CD4-positive, alpha-beta T cell treated with Interleukin-12 subunit alpha and Interleukin-12 subunit beta, for 1 hour (primary cell): ENCODE measurements at places on chromosomes 1 and 21.

GRCh38 chr1:230087028-230087716, 20.1 kb downstream of the GALNT2 start:
- DNase-seq: no peak

- DNase-seq: no peak
These were observed 20.8 kb downstream of the OBSCN start for GRCh38 chr1:228228601-228229074.

DNA sequence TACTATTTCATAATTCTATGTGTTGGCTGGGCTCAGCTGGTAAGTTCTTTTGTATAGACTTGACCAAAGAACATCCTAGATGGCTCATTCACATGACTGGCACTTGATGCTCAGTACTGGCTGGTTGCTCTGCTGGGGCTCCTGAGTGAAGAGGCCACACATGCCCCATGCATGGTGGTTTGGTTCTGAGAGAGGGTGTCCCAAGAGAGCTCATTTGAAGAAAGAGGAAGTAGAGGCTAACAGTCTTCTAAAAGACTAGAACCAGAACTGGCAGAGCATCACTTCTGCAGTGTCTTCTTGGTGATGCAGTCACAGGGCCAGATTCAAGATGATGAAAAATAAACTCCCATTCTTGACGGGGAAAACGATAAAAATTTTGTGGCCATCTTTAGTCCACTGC, 5.2 kb upstream of the BACH1 start:
- DNase-seq: no peak

DNA sequence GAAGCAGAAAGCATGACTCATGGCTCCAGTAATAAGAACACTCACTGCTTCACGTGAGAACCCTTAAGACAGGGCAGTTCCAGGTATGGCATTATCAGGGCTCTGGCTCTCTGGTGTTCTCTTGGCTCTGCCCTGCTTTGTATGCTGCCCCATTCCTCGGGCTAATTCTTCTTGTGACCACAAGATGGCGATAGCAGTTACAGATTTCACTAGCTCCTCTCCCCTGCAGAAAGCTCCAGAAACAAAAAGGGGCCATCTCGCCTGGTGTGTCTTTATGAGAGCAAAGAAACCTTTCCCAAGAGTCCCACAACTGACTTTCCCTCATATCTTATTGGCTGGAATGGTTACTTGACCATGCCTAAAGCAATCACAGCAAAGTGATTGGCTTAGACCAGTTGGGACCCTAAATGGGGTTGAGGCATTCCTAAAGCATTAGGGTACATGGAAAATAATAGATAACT, 60.1 kb downstream of the F3 start:
- DNase-seq: peak; percentile 53

- no peak for DNase-seq
These were observed 35.2 kb downstream of the SLC37A1 start for GRCh38 chr21:42548687-42549406.

DNA sequence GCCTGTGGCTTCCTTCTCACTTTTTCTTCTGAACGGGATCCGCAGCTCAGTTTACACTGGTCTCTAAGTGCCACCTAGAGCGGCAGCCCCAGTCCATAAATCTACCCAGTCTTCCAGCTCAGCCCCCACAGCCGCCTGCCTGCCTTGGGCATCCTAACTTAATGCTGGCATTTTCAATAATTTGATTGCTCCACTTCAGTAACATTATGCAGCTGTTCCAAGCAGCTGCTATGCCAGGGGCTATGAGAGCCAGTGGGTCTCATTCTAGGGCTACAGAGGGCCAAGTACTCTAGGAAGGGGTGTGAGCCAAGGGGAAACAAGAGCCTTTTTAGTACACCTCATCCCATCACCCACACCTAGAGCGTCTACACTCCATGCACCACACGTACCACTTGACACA, 48.4 kb upstream of the COA6 start:
- DNase-seq: no peak

DNA sequence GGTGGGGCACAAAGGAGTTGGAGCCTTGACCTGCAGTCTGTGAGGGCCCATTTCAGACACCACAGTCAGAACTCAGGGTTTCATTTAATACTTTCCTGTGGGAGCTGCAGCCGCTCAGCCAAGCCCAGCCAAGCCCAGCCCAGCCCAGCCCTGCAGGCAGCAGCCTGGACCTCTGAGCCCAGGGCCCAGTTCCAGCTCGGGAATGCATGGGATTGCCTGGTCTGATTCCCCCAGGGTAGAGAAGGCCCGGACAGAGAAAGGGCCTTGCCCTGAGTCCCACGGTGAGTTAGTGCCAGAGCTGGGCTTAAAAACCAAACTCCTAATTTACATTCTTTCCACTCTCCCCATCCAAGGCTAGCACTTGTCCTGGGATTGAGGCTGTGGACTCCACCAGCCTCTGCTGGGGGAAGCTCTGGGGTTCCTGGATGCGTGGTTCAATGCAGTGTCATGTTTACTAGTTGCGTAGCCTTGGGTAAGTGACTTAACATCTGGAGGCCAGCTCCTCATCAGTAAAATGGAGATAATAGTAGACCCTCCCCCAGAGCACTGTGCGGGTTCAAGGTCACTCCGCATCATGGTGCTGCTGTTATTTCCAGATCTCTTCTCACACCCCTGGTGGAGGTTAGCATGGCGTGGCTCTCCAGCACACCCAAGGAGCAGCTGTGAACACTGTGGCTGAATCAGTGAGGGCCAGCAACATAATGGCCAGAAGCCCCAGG, 29.2 kb upstream of the PKP1 start:
- no peak for DNase-seq

- DNase-seq: no peak
These were observed 23.6 kb upstream of the GPR157 start for GRCh38 chr1:9152535-9152934.

DNA sequence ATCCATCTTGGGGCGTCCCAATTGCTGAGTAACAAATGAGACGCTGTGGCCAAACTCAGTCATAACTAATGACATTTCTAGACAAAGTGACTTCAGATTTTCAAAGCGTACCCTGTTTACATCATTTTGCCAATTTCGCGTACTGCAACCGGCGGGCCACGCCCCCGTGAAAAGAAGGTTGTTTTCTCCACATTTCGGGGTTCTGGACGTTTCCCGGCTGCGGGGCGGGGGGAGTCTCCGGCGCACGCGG, 282 bp upstream of the SOD1 start:
- no peak for DNase-seq

DNA sequence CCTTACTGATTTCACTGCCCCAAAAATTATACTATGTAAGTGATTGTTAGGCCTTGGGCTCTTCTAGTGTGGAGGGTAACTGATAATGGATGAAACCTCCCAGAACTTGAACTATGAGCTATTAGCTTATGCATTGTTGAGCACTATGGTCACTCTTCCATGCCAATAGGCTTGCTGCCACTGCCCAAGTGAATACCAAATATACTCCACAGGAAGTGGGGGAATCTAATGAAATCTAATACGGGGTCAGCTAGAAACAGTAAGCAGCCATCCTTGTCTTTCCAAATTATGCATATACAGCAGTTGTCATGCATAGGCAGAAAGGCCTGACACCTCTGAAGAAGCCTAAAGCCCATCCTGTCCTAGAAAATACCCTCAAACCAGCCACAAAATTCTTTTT, 198.7 kb upstream of the PTBP2 start:
- DNase-seq: no peak

GRCh38 chr1:19044975-19045831, 88.7 kb upstream of the IFFO2 start:
- peak; percentile 26 for DNase-seq

DNA sequence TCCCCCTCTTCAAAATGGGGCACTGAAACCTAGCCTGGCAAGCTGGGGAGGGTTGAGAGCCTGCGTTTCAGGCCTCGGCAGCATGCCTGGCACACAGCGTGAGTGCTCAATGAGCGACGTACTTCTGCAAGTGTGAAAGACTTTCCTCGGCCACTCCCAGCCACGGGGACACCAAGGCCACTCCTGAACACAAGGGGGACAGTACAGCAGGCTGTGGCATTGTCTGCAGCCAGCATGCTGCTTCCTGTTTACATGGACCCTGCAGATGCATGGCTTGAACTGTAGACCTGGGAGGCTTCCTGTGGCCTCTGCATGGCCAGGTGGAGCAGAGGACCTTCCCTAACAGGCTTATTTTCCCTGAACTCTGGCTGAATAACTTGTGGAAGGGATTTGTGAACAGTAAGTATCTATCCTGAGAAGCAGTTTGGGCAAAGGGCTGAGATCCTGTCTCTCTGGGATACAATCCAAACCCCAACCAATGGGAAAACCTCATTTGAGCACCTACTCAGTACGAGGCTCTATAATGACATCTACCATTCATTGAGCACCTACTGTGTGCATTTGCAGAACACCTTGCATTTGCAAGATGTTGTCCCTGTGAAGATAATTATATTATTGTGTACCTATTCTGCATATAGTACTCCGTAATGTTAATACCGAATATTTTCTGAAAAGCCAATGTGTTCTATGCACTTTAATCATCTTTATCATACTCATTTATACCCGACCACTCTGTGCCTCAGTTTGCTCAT, 9.9 kb upstream of the HSPG2 start:
- no peak for DNase-seq

DNA sequence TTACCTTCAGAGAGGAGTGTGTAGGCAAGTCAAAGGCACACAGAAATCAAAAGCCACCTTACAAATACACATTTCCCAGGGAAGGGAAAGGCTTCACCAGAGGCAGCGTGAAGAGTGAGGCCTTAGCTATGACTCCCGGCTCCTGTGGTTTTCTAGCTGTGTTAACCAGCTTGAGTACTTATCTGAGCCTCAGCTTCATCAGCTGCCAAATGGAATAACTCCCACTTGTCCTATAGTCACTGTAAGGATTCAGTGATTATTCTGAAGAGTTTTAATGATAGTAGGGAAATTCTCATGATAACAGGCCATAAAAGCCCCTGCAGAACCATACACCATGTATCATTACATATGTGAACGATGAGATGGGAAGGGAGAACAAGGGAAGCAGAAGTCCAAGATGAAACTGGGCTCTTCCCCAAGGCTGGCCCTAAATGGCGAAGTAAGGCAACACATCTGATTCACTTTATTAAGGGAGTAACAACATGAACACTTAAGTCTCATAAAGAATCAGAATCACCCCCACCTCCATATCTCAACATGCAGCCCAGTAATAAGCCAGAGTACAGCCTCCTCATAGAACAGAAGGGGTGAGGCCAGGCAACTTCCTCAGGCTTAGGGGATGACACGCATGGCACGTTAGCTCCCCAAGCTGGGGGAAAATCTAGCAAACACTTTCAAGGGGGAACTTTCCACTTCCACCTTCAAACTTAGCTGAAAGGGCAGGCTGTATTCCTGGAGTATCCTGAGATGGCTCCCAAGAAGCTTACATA, 63.7 kb downstream of the SLC66A1 start:
- no peak for DNase-seq

DNA sequence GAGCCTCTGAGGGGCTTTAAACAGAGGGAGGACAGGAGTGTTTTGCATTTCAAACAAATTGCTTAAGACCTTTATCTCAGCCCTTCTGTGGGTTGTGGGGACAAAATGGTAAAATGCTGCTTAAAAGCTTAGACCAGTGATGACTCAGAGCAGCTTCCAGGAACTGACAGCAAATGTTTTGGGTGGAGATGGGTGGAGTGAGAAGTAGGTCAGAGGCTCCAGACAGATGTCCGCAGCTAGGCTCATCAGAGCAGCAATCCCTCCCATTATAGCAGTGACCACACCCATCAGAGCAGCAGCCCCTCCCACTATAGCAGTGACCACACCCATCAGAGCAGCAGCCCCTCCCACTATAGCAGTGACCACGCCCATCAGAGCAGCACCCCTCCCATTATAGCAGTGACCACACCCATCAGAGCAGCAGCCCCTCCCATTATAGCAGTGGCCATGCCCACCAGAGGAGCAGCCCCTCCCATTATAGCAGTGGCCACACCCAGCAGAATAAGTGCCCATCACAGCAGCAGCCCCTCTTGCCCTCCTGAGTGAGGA, 532.2 kb downstream of the MATN1 start:
- peak; percentile 75 for DNase-seq

DNA sequence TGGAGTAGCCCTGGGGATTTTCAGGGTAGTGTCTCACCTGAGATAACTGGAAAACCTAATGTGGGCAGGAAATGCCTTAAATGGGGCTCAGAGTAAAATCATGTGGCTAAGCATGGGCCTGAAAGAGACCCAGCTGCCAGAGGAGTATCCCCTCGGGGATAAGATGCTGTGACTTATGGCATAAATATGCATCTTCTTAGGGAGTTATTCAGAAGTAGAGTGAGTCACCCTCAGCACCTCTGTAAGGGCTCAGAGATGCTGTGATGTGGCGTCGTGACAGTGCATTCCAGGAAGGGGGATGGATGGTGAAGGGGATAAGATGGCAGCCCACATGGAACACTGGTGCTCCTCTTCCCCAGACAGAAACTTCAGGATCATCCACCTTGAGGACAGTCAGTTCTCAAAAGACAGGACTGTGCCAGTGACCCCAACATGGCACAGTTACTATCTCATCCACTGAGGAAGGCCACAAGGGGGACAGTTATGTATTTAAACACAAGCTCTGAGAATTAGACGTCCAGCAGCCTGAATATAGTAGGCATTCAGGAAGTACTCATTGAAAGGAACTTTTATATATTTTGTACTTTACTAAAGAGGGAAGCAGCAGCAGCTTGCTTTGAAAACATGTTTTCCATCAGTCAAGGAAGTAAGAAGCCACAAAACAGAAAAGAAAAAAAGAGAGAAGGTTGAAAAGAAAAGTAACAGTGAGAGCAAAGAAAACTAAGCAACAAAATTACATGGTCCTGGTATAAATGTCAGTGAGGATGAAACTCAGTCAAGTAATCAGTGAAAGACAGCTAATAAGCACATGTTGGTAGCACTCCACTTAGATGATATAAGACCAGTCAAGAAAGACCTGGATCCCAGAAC, 8.3 kb downstream of the IL24 start:
- no peak for DNase-seq

DNA sequence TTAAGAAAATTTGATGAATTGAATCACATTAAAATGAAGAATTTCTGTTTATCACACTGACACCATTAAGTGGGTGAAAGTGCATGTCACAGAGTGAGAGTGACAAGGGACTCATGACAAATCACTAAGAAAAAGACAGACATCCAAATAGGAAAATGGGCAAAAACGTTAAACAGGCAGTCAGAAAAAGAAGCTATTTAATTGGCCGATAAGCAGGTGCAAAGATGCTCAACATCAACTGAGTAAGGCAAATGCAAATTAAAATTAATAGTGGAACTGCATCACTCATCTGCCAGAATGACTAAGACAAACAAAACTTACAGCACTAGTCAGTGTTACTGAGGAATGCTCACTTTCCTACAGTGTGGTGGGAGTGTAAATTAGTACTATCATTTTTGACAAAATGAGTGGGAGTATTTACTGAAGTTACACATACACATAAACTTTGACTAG, 39.2 kb upstream of the RUNX1 start:
- DNase-seq: no peak

DNA sequence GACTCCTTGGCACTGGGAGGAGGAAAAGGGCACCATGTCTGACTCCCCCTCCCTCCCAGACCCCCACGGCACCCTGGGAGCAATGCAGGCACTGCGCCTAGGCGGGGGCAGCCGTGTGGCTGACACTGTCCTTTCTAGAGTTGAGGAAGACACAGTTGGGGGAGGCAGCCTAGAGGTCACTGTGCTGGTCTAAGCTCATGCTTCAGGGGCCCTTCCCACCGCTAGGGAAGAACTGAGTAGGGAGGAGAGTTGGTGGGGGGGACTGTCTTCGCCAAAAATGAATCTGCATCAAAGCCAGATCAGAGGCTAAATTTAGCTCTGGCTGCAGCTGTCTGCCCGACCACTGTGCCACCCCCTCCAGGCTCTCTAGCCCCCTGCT, 3.4 kb downstream of the SEMA6C start:
- no peak for DNase-seq

- DNase-seq: no peak
These were observed 92.4 kb downstream of the NTPCR start for GRCh38 chr1:233042834-233043233.

GRCh38 chr21:32134441-32135130, 144.3 kb downstream of the MIS18A start:
- DNase-seq: no peak
